ENCODE measurements at places on chromosomes 6 and 20. TPM values are rescaled to one million over a fixed set of nuclear protein-coding genes. Genes with fewer than 3 reads are reported as not detected.
A peak's percentile ranks its signal among the peaks of the same experiment; 100 is the strongest.

EYA2 gene
- not detected for polyA plus RNA-seq

BPIFB2 gene
- not detected for polyA plus RNA-seq

MOG gene
- not detected for polyA plus RNA-seq

DNA sequence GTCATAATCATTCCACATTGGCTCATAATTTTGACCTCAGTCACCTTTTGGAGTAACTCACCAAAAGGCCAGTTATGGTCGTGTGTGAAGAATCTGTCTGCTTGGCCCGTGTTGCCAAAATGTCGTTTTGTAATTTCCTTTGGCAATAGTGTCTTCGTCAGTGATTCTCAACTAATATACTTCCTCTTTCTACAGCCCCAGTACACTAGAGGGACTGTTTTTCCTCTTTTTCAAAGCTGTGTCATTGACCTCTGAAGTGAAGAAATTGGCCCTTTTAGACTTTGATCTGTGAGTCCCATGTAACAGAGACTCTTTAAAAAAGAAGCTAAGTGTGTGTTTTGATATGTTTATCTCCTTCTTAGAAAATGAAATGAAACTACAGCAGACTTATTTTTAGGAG lies 5.2 kb downstream of the FOXO3 start:
- peak; percentile 69 for DNase-seq

GRCh38 chr6:134454794-134455193 lies 136.9 kb upstream of the SGK1 start:
- DNase-seq: no peak

- DNase-seq: no peak
These were observed 59.5 kb downstream of the PDE7B start for GRCh38 chr6:135910790-135911618.

DNA sequence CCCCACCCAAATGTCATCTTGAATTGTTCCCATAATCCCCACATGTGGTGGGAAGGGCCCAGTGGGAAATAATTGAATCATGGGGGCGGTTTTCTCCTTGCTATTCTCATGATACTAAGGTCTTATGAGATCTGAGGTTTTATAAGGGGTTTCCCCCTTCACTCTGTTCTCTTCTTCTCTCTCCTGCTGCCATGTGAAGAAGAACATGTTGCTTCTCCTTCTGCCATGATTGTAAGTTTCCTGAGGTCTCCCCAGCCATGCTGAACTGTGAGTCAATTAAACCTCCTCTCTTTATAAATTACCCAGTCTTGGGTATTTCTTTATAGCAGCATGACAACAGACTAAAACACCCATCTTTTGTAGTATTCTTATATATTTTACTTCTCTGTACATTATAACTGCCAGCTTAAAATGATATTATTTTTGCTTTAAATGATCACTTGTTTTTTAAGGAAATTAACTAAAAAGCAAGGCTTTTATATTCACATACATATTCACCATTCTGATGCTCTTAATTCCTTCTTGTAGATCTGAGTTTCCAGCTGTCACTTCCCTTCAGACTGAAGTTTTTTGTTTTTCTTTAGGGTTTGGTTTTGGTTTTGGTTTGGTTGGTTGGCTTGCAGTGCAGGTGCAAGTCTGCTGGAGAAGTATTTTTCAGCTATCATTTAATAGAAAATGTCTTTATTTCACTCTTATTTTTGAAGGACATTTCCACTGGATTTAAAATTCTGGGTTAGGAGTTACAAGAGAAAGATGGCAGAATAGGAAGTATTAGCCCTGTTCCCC lies 4.6 kb upstream of the ZSCAN31 start:
- no peak for DNase-seq

DNA sequence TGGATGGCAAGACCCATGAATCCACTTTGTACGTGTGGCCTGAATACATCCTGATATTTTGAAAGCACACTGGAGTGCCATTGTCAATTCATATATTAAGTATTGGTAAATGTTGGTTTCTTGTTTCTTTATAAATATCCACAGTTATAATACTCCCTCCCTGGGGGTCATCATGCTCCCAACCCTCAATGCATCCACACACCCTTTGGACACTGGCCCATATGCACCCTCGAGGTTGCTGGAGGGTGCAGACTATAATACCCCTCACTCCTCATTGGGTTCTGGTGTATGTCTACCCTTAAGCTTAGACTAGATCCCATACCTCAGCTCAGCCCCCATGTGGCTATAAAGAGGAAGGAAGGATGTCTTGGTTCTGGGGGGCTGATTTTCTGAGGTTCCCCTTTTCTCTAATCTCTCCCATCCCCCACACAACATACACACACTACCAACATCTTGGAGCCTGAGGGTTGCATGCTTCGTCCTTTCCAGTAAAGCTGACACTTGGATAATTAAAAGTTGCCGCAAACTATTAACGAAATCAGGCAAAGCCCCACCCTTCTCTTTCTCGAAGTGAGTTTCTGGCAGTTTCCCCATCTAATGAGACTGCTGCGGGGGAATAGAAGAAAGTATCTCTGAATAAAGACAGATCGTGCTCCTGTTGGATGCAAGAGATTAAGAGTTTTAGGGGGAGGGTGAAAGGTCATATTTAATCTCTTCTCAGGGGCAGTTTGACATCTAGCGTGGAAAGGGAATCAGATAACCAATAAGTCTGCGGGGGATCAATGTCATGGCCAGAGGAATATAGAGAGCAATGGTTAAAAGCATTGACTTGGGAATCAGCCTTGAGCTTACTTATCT lies 7.4 kb downstream of the PIM1 start:
- DNase-seq: no peak

GRCh38 chr6:159878341-159878740 lies 12.4 kb upstream of the MAS1 start:
- DNase-seq: no peak

SNAP25 gene
- 3.8 TPM for polyA plus RNA-seq

- DNase-seq: no peak
These were observed 42.7 kb downstream of the TFEB start for GRCh38 chr6:41692730-41693129.

NANP gene
- polyA plus RNA-seq: 4.5 TPM

B4GALT5 gene
- 51.0 TPM for polyA plus RNA-seq

PSMB8 gene
- polyA plus RNA-seq: 49.4 TPM

DNA sequence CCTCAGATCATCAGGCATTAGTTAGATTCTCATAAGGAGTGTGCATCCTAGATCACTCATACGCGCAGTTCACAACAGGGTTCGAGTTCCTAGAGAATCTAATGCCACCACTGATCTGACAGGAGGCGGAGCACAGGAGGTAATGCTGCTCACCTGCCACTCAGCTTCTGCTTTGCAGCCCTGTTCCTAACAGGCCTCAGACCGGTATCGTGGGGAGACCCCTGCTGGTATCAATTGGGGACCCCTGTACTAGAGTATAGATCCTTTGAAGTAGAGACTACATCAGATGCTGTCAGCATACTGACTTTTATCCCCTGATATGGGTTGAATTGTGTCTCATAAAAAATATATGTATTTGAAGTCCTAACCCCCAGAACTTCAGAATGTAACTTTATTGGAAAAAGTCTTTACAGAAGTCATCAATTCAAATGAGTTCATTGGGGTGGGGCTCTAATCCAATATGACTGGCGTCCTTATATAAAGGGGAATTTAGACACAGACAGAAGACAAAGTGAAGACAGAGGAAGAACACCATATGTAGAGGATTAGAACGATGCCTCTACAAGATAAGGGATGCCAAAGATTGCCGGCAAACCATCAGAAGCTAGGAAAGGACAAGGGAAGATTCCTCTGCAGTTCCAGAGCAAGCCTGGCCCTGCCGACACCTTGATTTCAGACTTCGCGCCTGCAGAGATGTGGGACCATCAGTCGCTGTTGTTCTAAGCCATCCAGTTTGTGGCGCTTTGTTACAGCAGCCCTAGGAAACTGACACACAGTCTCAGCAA lies 104.4 kb upstream of the BTBD3 start:
- DNase-seq: no peak

DNA sequence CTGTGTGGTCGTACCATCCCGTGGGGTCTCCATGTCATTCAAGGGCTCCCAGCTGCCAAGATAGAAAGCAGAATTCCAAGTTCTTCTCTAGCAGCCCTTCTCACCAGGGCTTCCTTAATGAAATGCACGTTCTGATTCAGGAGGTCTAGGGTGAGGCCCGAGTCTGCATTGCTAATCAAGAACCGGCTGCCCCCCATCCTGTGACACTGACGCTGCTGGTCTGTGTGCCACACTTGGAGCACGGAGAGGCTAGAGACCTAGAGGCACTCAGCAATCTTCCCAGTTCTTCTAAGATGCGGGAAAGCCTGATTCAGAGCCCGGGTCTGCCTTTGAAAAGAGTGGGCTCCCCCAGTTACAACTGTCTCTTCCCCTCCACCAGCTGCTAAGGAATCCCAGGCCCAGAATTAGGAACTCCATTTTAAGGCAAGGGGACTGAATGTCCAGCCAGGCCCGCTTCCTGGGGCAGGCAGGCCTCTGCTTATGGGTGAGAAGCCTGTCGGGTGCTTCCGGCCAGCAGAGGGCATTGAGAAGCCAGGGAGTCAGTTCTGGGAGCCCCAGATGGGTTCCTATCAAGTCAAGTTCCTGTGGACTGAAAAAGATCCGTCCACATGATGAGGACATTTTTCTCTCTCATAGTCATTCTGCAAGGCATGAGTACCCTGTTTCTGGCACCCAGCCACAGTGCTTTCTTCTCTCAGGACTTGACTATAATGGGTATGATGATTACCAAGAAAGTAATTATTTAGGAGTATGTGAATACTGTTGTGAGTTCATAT lies 69.8 kb upstream of the RIN2 start:
- DNase-seq: peak; percentile 60

DNA sequence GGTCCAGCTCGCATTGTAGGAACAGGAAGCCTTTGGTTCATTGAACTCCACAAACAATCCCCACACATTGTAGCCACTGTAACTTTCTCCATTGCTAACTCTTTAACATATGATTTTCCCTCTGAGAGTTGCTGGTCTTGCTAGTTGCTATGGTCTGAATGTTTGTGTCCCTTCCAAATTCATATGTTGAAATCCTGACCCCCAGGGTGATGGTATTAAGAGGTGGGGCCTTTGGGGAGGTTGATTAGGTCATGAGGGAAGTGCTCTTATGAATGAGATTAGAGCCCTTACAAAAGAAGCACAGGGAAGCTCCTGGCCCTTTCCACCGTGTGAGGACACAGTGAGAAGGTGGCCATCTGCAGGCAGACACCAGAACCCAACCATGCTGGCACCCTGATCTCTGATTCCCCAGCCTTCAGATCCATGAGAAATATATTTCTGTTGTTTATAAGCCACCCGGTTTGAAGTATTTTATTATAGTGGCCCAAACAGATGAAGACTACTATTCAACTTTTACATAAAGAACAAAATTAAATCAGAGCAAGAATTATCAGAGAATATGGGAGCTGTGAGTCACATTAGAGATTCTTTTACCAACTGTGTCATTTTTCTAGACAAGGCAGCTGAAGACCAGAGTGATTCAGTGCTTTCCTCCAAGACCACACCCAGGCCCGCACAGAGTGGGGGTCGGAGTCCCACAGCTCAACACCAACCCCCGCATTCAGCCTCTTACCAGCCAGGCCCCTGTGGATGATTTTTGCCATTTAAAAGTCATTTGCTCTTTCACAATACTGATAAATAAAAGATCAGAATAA lies 143.0 kb downstream of the SAMD5 start:
- peak; percentile 41 for DNase-seq

DNA sequence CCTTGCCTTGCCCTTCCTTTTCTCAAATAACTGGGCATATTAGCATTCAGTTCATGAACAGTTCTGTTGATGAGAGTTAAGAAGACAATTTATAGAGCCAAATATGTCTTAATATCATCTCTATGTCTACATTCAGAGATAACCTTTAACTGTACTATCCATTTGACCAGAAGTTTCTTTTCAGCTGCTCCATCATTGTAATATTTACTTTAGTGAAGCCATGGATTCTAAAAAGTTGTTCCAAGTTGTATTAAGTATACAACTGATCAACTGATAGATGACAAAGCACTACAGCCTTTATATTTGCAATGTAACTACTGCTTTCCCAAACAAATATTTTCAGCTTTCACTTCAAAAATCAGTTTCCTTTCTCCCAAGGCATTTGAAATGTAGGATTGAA lies 1252.7 kb downstream of the EPHA7 start:
- DNase-seq: no peak

RNGTT gene
- polyA plus RNA-seq: 2.1 TPM

GRCh38 chr6:45881705-45882467 lies 133.8 kb downstream of the CLIC5 start:
- no peak for DNase-seq

PGC gene
- not detected for polyA plus RNA-seq

TMC2 gene
- polyA plus RNA-seq: not detected

ISM1 gene
- not detected for polyA plus RNA-seq

GRCh38 chr6:28225056-28225834 lies at the start of gene ZSCAN9:
ZSCAN9 (plus strand) TSS chr6:28225275; CDS start chr6:28227085, 1,810 bp downstream.
- peak; percentile 89 for DNase-seq

OTOR gene
- not detected for polyA plus RNA-seq

GCNT2 gene
- polyA plus RNA-seq: 2.9 TPM

DNA sequence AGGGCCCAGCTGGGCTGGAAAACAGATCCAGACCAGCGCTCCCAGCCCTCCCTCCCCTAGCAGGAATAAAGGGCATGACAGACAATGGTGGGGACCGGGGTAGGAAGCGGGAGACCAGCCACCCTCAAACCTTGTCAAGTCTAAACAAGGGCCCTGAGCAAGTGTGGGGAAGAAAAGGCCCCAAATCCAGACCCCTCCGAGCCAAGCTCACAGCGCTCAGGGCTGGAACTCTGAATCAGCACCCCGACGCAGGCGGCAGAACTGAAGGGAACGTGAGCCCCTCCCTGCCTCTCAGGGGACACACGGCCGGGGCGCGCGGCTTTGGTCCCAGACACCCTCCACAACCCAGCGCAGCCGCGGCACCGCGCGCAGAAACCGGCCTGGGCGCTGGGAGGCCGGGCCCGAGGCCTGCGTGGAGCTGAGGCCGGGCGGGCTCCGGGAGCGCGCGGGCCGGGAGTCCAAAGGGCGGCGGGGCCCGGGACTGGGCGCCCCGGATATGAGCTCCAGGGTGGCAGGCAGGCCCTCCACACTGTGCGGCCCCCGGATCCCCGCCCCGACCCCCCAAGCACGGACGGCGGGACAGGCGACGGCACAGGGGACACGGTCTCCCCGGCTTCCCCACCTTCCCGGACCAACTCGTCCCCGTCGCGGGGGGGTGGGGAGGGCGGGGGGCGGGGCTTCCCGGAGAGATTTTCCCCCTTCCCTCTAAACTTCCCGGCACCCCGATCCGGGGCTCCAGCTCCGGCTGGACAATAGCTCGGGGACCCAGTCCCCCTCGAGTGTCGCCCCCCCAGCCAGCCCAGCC lies 641 bp downstream of the TEAD3 start:
- DNase-seq: no peak
